Activated naive CD4-positive, alpha-beta T cell treated with Interleukin-2 at 50 U/mL for 16 hours (primary cell): ENCODE measurements at places on chromosomes 6 and 20.

GRCh38 chr6:87944541-87944954, 103.1 kb upstream of the SPACA1 start:
- DNase-seq = no peak

DNA sequence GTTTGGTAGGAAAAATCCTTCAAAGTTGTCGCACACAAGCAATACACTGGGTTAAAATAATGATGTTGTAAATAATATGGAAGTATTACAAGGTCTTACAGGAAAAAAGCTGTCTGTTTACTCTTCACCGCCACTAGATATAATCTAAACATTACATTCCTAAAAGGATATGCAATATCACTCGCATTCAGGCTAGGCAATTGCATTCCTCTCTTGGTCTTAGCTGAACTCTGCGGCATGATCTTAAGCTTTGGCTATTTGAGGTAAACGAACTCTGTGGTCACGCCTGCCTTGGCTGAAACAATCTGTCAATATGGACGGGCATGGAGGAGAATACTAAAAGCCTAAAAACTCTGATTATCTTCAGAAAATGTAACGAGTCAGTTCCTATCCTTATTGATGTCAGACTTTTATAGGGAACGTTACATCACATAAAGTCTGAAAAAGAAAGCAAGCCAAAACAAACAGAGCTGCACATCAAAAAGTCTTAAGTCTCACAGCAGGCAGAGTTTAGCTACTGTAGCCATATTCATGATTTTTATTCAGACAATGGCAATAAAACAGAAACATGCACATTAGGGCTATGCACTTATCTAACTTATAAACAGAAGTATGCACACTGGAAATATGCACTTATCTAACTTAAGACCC, 30.8 kb upstream of the FILIP1 start:
- no peak for DNase-seq

- DNase-seq = peak; percentile 46
Observed at GRCh38 chr6:143677891-143678791, at the start of gene PHACTR2. TSS of gene PHACTR2 (plus strand) at chr6:143677965. CDS start at chr6:143678164, 199 bp downstream.

GRCh38 chr6:2589171-2589661, 161.5 kb downstream of the MYLK4 start:
- DNase-seq = no peak

DNA sequence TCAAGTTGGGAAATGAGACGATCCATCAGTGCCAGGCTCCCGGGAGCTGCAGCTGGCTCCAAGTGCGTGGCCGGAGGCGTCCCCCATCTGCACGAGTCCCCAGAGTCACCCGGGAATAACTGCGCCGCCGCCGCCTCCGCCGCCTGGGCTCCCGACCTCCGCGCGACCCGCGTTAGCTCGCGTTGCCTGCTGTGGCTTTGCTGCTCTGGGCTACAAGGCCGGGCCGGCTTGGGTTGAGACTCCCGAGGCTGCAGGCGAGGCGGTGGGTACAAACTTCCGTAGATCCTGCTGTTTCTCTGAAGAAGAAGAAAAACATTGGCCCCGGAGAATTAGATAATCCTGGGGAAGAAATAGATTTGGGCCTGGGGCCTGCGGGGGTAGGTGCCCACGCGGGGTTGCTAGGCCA, 7.4 kb upstream of the LAMP5 start:
- no peak for DNase-seq
